ENCODE measurements at places on chromosomes 1 and 21.

- DNase-seq: no peak
Measured at GRCh38 chr1:157849229-157849875, 7.7 kb upstream of the CD5L start.

GRCh38 chr1:6701437-6702153 lies at the start of gene DNAJC11:
Gene DNAJC11 (minus strand): TSS chr1:6701816. CDS start chr1:6701800, 16 bp downstream.
- peak; percentile 75 for DNase-seq

- DNase-seq: no peak
Measured at GRCh38 chr1:213604477-213604876, 383.3 kb upstream of the PROX1 start.

GRCh38 chr1:31215065-31215570 lies 24.6 kb downstream of the NKAIN1 start:
- no peak for DNase-seq

DNA sequence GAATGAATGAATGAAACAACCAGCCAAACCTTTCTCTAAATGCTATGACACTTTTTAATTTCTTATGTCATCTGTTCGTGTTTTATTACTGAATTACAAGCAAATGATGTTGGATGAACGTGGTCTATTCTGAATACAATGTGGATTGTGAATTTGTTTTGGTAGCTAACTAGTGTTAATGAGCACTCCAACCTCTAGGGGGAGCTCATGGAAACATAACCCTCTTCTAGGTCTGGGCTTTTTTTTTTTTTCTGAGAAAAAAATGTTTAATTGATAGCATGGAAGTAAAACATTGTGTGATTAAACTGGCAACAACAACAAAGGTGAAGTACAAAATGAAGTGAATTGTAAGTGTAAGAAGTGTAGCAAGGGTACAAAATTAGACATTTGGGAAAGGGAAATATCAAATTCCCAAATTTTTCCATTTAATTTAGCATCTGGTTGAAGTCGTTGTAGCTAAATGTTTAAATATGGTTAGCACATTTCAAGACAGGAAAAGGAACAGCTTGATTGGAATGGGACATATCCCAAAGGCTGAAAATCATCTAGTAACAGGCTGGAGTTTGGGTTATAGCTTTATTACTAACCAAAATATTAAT lies 42.6 kb upstream of the PTGS2 start:
- peak; percentile 23 for DNase-seq

Measured in SHP77 (cell line).